ENCODE measurements at places on chromosomes 7 and 10. TPM values are rescaled to one million over a fixed set of nuclear protein-coding genes. Genes with fewer than 3 reads are reported as not detected.

GRCh38 chr7:95101422-95101821, 194.0 kb downstream of the PPP1R9A start:
- no peak overlapping the region for H3K27ac ChIP-seq
- 0 out of 2 replicates have a peak, but pooled peaks cover 6% of the 10 kb centered on the region for H3K27me3 ChIP-seq
- no peaks in the 10 kb centered on the region for H3K4me1 ChIP-seq
- DNase-seq = no peak
- no peaks in the 10 kb centered on the region for H3K36me3 ChIP-seq

- no peak overlapping the region for H3K4me3 ChIP-seq
- DNase-seq = no peak
- no peaks in the 10 kb centered on the region for H3K36me3 ChIP-seq
- no peaks in the 10 kb centered on the region for H3K4me1 ChIP-seq
These were observed 235.0 kb downstream of the GLRX3 start for GRCh38 chr10:130371156-130371555.

GRCh38 chr7:77254429-77254828, 54.8 kb upstream of the FGL2 start:
- no peak for DNase-seq
- H3K4me3 ChIP-seq = no peak overlapping the region
- no peaks in the 10 kb centered on the region for H3K27me3 ChIP-seq
- H3K27ac ChIP-seq = no peak overlapping the region
- no peaks in the 10 kb centered on the region for H3K36me3 ChIP-seq

GRCh38 chr10:130994845-130995244, 316.7 kb downstream of the TCERG1L start:
- H3K27ac ChIP-seq = no peak overlapping the region
- H3K4me1 ChIP-seq = no peaks in the 10 kb centered on the region
- H3K36me3 ChIP-seq = no peaks in the 10 kb centered on the region
- H3K27me3 ChIP-seq = no peaks in the 10 kb centered on the region
- no peak overlapping the region for H3K4me3 ChIP-seq
- no peak for DNase-seq

GRCh38 chr7:154985230-154985629, 17.7 kb downstream of the PAXIP1 start:
- H3K27me3 ChIP-seq = no peaks in the 10 kb centered on the region
- no peak overlapping the region for H3K4me3 ChIP-seq
- no peaks in the 10 kb centered on the region for H3K4me1 ChIP-seq
- H3K36me3 ChIP-seq = peaks cover 26% of the 10 kb centered on the region
- no peak overlapping the region for H3K27ac ChIP-seq

DNA sequence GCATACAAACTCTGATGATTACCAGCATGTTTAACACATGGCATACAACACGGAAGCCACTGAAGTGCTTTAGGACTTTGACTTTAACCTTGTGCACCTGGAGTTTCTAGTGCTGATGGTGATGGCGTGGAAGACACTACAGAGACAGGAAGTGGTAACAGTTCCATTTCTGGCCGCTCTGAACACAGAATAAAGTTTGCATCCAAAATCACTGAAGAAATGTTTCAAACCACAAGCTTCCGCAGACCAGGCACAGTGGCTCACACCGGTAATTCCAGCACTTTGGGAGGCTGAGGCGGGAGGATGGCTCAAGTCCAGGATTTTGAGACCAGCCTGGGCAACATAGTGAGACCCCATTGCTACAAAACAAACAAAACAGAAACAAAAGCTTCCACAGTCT, 40.3 kb upstream of the TNPO3 start:
- DNase-seq = no peak
- H3K4me1 ChIP-seq = peaks cover 12% of the 10 kb centered on the region
- peaks cover 16% of the 10 kb centered on the region for H3K27me3 ChIP-seq
- no peaks in the 10 kb centered on the region for H3K36me3 ChIP-seq

- H3K4me3 ChIP-seq = no peak overlapping the region
- H3K27me3 ChIP-seq = no peaks in the 10 kb centered on the region
- DNase-seq = peak; percentile 72
- no peak overlapping the region for H3K27ac ChIP-seq
- H3K4me1 ChIP-seq = peaks cover 6% of the 10 kb centered on the region
These were observed 352.0 kb downstream of the PCLO start for GRCh38 chr7:82810558-82811259.

- no peaks in the 10 kb centered on the region for H3K27me3 ChIP-seq
- H3K4me1 ChIP-seq = peaks cover 25% of the 10 kb centered on the region
- H3K4me3 ChIP-seq = no peak overlapping the region
- no peak for DNase-seq
- H3K27ac ChIP-seq = no peak overlapping the region
- peaks cover 25% of the 10 kb centered on the region for H3K36me3 ChIP-seq
These were observed 2.9 kb downstream of the FZD8 start for GRCh38 chr10:35639021-35639727.

DNA sequence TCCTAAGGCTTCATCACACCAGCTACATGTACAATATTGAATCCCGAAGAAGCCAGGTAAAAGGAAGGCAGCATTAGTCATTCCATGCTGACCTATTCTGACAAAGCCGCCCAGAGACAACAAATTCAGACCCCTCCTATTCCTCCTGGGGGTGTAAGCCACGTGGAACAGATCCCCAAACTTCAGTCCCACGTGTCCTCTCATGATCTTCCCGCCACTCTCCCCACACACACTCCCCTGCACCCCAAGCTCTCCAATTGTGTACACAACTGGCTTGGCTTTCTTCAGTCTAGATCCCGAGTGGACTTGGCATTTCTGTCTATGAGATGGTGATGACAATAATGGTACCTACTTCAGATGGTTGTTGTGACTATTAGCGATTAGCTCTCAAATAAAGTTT, 8.6 kb downstream of the PDE6C start:
- no peak overlapping the region for H3K27ac ChIP-seq
- H3K27me3 ChIP-seq = peaks cover 4% of the 10 kb centered on the region
- no peaks in the 10 kb centered on the region for H3K4me1 ChIP-seq
- H3K36me3 ChIP-seq = no peaks in the 10 kb centered on the region

DNA sequence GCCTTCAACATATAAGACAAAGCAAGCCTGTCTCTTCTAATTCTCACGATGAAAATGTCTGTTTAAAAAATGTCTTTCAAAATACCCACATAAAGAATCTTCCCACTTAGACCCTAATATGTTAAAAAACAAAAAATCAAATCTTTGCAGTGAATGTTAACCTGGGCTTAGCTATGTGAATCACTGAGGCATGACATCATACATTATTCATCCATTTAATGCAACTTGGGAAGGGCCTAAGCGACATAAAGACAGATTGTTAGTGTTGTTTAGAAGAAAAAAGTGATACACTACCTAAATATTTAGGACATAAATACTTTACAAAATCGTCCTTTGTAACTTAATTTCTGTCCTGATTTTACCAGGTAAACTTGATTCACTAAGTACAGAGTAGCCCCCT, 648.5 kb upstream of the NRP1 start:
- H3K27ac ChIP-seq = no peak overlapping the region
- H3K4me3 ChIP-seq = no peak overlapping the region
- DNase-seq = no peak
- no peaks in the 10 kb centered on the region for H3K27me3 ChIP-seq

- H3K4me3 ChIP-seq = no peak overlapping the region
- peaks cover 5% of the 10 kb centered on the region for H3K4me1 ChIP-seq
- H3K36me3 ChIP-seq = 0 out of 2 replicates have a peak, but pooled peaks cover 3% of the 10 kb centered on the region
- DNase-seq = no peak
- no peak overlapping the region for H3K27ac ChIP-seq
- no peaks in the 10 kb centered on the region for H3K27me3 ChIP-seq
These were observed 143.1 kb downstream of the BMPER start for GRCh38 chr7:34048445-34048844.

DNA sequence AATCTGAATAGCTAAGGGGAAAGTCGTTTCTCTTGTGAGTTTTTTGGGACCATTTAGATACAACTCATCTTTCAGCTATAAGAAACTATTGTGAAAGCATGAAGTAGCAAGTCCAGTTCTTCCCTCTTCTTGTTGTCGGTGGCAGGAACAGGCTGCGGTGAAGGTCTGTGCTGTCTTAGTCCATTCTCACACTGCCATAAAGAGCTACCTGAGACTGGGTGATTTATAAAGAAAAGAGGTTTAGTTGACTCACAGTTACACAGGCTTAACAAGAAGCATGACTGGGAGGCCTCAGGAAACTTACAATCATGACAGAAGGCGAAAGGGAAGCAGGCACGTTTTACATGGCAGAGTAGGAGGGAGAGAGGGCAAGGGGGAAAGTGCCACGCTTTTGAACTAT, 261.8 kb downstream of the GATA3 start:
- H3K4me1 ChIP-seq = no peaks in the 10 kb centered on the region
- H3K27me3 ChIP-seq = peaks cover 4% of the 10 kb centered on the region
- H3K27ac ChIP-seq = no peak overlapping the region
- no peaks in the 10 kb centered on the region for H3K36me3 ChIP-seq

DNA sequence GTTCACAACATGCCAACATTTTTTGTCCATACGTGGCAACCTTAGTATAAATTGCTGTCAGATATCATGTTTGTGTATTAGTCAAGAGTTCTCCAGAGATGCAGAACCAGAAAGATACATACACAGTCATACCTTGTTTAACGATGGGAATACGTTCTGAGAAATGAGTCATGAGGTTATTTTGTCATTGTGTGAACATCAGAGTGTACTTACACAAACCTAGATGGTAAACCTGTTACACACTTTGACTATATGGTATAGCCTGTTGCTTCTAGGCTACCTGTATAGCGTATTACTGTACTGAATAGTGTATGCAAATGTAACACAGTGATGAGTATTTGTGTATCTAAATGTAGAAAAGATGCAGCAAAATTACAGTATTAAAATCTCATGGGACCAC, 22.3 kb downstream of the ZNF518A start:
- no peaks in the 10 kb centered on the region for H3K4me1 ChIP-seq
- H3K36me3 ChIP-seq = peaks cover 4% of the 10 kb centered on the region
- no peak overlapping the region for H3K27ac ChIP-seq
- no peaks in the 10 kb centered on the region for H3K27me3 ChIP-seq
- no peak for DNase-seq

GRCh38 chr7:99392659-99393354, 15.6 kb downstream of the PDAP1 start:
- peaks cover 93% of the 10 kb centered on the region for H3K36me3 ChIP-seq
- no peak overlapping the region for H3K27ac ChIP-seq
- no peaks in the 10 kb centered on the region for H3K27me3 ChIP-seq
- DNase-seq = no peak
- no peak overlapping the region for H3K4me3 ChIP-seq

GRCh38 chr7:107581387-107582013, 1.5 kb downstream of the BCAP29 start:
- peaks cover 9% of the 10 kb centered on the region for H3K4me1 ChIP-seq
- peak overlapping the region; percentile 97 for H3K4me3 ChIP-seq
- H3K36me3 ChIP-seq = peaks cover 38% of the 10 kb centered on the region

DNA sequence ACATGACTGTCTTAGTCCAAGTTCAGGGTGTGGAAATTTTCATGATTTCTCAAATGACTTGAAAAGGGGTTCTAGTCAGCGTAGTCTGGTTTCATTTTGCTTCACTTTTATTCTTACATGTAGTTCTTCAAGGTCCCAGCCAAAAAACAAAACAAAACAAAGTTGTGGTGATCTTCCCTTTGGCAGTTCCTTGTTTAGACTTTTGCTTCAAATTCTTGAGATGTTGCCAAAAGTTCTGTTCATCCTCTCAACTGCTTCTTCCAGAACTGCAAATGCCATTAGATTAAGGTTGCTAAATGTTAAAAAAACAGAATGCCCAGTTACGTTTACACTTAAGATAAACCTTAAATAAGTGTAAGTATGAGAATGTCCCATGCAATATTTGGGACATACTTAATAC, 370.8 kb upstream of the LRRTM3 start:
- H3K36me3 ChIP-seq = no peaks in the 10 kb centered on the region
- no peaks in the 10 kb centered on the region for H3K27me3 ChIP-seq
- no peak for DNase-seq
- no peak overlapping the region for H3K27ac ChIP-seq

DNA sequence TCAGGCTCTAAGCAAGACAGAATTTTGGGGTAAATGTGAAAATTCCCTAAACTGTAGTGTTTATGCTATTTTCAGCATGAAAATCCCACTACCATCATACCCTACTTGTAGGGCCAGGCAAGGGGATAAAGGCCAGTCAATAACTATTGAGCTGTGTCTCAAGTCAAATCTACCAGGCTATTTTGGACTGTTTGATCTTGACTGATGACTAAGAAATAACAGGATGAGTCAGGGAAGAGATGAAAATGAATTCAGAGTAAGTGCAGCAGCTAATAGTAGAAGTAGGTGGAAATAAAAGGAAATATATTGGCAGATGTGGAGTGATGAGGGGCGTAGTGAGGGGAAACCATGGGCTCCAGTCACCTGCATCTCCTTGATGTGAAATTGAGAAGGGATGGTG, 225.8 kb upstream of the PHYHIPL start:
- no peak for DNase-seq
- H3K4me3 ChIP-seq = no peak overlapping the region
- no peaks in the 10 kb centered on the region for H3K36me3 ChIP-seq

NPSR1 gene
- total RNA-seq = not detected

LOXL4 gene
- total RNA-seq = 0.55 TPM

ARHGAP22 gene
- total RNA-seq = 0.53 TPM

HYAL4 gene
- total RNA-seq = not detected

CALHM2 gene
- total RNA-seq = not detected

Data from SJSA1 (cell line).